ENCODE measurements at places on chromosomes 7 and 10.

- no peak for DNase-seq
Observed at GRCh38 chr10:11654659-11655058, 43.2 kb upstream of the USP6NL start.

- no peak for DNase-seq
Observed at GRCh38 chr7:90982228-90982627, 282.0 kb upstream of the FZD1 start.

GRCh38 chr10:3532644-3533043 lies 252.4 kb downstream of the KLF6 start:
- no peak for DNase-seq

DNA sequence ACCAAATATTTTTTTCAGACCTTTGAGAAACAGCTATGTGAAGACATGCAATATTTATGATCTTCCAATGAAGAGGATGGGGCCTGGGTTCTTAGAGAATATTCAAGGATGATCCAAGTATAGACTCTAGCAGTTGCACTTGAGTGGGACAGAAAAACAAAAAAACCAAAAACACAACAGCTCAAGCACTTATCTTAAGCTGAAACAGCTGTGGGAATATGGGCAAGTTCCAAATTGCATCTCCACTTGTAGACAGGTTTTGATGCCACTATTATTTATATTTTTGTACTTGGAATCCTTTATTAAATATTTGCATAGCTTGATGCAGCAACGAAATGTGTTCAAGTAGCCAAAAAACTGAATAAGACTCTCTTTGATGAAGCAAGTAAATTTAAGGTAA lies 2.2 kb upstream of the PDK4 start:
- DNase-seq, result no peak

DNA sequence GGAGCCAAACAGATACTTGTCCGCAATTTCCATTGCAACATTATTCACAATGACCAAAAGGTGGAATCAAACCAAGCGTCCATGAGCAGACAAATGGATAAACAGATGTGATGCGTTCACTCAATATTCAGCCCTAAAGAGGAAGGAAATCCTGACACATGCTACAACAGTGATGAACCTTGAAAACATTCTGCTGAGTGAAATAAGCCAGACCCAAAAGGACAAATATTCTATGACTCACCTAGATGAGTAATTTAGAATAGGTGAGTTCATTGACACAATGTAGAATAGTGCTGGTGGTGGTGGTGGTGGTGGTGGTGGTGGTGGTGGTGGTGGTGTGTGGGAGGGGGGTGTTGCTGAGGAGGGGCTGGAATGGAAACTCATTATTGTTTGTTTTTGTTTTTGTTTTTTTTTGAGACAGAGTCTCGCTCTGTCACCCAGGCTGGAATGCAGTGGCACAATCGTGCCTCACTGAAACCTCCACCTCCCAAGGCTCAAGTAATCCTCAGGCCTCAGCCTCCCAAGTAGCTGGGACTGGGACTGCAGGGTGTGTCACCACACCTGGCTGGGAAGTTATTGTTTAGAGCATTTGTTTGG lies 28.6 kb downstream of the SMKR1 start:
- no peak for DNase-seq

- DNase-seq, result no peak
Observed at GRCh38 chr10:47440207-47440606, 43.7 kb downstream of the ANXA8 start.

GRCh38 chr7:100693312-100694097 lies 545 bp downstream of the GIGYF1 start:
- peak; percentile 50 for DNase-seq

DNA sequence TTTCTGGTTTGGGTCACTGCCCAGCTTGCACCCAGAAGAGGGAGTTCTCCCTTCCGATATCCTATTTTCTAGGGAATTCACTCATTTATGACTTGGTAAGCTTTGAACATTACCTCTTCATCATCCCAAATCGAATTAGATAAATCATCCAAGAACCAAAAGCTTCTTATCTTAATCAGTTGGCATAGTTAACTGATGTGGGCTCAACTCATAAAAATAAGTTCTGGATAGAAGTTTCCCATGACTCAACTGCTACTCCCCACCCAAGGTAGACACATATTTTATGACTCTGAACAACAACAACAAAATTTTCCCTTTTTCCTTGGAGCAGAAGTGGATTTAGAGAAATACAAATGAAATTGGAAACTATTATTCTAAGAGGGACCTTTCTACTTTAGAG lies 102.9 kb upstream of the CCDC6 start:
- DNase-seq, result no peak

GRCh38 chr10:129754211-129755050 lies 209.6 kb downstream of the EBF3 start:
- no peak for DNase-seq

- no peak for DNase-seq
Observed at GRCh38 chr7:82057476-82057875, 287.6 kb upstream of the HGF start.

- no peak for DNase-seq
Observed at GRCh38 chr10:91799612-91799975, 1.4 kb downstream of the TNKS2 start.

GRCh38 chr10:132909491-132910071 lies 32.8 kb downstream of the CFAP46 start:
- no peak for DNase-seq

GRCh38 chr10:24791084-24791726 lies 67.5 kb upstream of the ARHGAP21 start:
- DNase-seq, result no peak

GRCh38 chr7:115226410-115226809 lies 304.5 kb downstream of the MDFIC start:
- no peak for DNase-seq

DNA sequence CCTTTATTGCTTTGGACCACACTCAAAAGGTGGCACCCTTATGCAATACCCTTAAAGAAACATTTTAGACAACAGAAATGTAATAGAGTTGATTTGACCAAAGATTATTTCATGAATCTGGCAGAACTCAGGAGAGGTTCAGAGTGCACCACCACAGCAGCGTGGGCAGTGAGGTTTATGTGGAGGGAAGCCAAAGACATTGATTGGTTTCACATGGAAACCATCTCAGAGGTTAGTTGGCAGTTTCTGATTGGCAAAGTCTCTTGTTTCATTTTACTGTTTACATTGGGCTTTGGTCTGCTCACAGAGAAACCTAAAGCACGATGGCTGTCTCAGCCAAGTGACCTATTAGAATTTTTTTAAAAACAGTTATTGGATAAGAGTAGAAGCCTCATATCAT lies 101.3 kb downstream of the SDHAF3 start:
- no peak for DNase-seq

DNA sequence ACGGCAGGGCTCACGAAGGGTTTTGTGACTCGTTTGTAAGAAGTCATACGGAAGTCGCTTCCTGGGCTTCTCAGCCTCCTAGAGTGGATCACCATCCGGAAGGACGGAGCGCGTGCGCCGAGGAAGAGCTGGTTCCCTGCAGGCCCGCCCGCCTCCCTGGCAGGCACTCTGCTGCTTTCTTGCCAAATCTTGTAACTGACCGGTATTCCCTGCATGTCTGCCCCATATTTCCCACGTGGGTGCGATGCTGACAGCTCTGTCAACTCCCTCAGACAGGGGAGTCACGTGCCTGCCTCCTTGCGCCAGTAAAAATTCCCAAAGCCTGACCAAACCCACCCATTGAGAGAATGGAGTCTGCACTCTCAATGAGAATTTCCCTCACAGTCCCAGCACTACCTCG lies 12.7 kb downstream of the SHH start:
- no peak for DNase-seq

DNA sequence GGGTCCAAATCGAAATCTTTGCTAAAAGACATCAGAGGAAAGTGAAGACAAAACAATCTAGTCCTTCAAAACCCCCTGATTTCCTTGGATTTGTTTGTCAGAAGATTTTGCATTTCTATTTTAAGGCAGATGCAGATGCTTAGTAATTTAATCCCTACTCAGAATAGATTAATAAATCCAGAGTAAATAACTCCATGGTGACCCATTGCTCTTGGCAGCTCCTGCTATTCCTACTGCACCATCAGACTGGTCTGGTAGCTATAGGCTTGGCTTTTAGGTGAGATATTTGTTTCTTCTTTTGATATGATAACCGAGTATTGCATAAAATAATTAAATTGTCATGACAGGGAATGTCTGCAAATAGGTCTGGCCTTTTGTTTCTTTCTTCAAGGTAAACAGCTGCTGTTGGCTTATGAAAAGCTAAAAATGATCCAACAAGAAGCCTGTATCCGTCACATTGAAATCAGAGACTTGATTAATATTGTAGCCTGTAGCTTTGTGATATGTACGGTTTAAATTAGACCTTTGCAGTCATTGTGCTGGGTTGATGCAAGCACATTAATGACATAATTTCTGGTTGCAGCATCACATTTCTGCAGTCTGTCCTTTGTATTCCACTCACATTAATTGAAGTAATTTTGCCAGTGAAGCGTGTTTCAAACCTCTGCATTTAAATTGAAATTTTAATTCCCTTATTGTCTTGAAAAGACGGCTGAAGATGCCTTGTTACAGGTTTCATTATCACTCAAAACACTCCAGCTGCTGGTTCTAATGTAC lies 40.7 kb downstream of the EXOC4 start:
- DNase-seq, result no peak

DNA sequence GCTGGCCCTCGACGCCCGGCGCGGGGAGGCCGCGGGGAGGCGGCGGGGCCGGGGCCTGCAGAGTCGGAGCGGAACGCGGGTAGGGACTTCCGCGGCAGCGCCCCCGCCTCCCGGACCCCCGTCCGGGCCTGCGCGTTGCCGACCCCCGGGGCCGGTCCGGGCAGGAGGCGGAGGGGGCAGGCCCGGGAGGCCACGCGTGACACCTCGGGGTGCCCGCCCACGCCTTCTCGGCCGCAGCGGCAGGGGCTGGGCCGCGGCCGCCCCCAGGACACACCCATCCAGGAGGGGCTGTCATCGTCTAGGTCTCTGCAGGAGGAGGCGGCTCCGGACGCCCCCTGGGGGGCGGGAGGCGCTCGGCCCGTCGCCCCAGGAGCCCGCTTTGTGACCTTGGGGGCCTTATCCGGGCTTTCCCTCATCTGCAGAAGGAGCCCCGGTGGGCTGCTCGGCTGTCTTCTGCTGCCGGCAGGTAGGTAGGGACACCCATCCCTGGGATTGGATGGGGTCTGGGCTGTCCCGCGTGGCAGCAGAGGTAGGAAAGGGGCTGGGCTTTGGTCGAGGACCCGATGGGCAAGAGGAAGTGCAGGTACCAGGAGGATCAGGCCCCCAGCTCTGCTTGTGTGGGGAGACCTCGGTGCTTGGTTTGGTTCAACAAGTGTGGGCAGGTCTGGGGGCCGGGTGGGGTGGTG lies 569 bp downstream of the ZNF316 start:
- DNase-seq, result peak; percentile 61

DNA sequence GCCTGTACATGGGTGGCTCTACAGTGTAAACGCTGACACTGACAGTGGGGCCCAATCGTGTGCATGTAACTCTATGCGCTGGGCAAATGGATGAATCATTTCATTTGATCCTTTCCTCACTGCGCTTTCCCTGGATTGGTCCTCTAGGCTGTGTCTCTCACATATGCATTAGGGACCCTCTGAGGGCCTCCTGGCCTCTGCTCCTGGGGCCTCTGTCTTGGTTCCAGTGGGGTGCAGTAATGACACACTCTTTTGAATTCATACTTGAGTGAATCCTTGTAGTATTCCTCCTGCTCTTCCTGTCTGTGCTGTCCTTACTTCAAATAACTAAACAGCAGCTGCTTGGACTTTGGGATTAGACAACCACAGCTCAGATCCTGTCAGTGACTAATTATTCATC lies 176.5 kb upstream of the ADO start:
- DNase-seq, result no peak

Measured in endothelial cell (in vitro differentiated cells).